ENCODE measurements at places on chromosomes 2 and 18.

GRCh38 chr2:196230061-196230854 lies 58.9 kb upstream of the STK17B start:
- DNase-seq, result no peak

DNA sequence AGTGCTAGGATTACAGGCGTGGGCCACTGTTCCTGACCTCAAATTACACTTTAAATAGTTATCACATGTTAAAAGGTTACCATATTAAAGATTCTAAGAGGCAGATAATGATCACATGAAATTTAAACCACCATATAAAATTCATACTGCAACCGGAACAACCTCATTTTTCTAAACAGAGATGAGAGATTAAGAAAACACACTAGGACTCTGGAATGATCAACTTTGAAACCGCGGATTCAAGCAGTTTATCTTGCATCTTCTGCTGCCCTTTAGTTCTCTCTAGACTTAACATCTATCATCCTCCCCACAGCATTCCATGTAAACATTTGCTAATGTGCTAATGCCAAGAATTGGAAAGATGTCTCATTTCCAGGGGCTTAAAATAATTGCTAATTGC lies 115.8 kb downstream of the PIGN start:
- no peak for DNase-seq

DNA sequence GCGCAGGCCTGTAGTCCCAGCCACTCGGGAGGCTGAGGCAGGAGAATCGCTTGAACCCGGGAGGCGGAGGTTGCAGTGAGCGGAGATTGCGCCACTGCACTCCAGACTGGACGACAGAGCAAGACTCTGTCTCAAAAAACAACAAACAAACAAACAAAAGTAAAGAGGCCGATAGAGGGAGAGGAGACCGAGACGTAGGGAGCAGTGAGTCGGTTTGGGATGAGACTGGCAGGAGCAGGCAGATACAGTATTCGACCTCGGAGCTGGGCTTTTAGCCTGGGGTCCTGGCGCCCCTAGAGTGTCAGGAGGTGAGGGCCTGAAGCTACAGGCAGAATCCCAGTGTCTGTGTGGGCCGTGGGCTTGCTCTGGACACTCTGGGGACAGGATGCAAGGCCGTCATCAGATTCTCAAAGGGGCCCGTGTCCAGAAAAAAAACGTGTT lies 51.2 kb downstream of the SLC4A1AP start:
- DNase-seq, result no peak

DNA sequence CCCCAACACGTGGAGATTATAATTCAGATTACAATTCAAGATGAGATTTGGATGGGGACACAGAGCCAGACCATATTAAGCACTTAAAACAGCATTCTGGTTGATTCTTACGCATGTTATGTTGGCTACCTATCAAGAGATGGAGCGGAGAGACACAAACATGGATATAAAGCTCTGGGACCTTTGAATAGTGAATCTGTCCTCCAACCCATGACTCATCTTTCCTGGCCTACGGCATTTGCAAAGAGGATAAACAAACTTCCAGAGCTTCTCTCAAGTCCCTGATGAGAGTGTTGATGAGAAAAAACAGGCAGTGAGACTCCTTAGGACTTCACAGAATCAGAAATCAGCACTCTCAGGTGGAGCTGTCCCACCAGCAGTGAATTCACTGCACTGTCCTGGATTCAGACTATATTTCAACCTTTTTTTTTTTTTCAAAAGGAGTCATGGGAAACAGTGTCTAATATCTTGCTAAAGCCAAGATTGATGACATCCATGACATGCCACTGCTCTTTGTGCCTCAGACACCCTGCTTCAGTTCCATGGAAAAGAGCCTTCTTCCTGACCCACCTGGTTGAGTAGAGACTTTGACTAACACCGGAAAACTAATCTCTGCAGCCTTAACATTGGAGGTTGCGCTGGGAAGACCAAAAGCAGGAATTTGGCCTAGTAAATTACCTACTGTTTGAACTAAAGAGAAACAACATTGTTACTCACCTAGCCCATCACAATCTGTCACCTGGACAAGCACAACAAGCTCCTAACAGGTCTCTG lies 62.1 kb upstream of the NPAS2 start:
- no peak for DNase-seq

DNA sequence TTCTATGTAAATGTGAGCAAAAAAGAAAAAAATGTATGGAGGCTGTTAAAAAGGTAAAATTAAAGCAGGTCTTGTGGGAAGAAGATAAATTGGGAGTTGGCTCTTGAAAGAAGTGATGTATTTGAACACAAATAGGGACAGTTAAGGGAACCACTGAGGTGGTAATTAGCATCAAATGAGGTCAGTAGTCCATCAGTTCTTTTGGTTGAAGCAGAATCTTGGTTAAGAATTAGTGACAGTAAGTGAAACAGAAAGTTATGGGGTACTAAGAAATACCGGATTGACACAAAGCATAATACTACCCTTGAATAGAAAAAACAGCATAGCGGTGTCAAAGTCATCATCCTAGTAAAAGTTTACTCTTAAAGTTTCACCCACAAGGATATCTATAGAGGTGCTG lies 352.6 kb upstream of the VRK2 start:
- no peak for DNase-seq
